ENCODE measurements at places on chromosomes 5 and 9.

- no peak for DNase-seq
Observed at GRCh38 chr5:75052192-75053053, at the start of gene GCNT4. GCNT4 (minus strand) TSS chr5:75052558; CDS start chr5:75030037, 22,521 bp downstream.

- no peak for DNase-seq
Observed at GRCh38 chr5:102077920-102078319, 218.2 kb downstream of the SLCO4C1 start.

DNA sequence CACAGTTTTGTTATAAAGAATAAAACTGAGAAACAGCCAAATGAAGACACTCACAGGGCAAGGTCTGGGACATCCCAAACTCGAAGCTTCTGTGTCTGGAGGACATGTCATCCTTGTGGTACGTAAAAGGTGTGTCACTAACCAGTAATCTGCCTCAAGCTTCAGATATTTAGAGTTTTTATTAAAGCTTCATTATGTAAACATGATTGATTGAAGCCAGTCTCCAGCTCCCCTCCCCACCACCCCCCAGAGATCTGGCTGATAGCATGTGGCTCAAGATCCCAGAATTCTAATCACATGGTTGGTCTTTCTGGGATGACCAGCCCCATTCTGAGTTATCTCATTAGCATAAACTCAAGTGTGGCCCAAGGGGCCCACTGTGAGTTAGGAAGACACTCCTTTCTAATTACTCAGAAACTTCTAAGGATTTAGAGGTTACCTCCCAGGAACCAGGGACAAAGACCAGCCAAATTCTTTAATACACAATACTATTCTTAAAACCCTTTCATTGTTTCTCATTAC is 31.4 kb upstream of the ERAP1 start:
- DNase-seq, result no peak

DNA sequence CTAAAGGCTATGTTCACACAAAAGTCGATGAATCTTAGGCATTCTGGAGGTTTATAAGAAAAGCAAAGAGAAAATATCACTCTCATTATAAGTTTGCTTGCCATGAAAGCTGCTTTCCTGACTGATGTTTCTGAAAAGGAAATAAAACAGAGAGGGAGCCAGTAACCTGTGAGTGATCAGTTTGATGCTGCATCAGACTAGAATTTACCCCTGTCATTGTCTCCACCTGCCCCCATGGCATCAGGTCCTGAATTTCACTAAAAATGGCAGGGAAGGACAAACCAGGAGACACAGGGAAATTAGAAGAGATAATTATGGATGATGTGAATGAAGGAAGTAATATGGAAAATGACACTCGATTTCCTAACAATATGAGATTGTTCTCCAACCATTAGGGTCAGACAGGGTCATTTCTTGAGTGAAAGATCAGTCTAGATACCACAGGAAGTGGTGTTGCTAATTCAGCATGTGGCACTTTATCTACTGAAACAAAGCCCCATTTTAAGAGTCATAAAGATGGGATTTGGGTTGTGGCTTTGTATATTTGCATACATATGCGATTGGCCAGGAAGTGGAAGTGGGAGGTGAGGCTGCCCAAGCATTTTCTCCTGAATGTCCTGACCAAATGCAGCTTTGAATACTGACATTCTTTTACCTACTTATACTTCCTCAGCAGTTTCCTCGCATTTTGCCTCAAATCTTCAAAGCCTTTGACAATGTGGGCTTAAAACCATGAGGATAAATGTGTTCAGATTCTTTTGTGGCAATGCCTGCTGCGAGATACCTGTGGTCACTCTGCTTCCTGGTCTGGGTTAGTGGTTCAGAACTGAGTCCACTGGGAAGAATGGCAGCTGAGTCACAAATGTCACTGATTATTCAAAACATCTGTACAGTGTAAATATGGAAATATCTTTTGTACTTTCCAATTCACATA is 29.7 kb downstream of the MEGF10 start:
- no peak for DNase-seq

DNA sequence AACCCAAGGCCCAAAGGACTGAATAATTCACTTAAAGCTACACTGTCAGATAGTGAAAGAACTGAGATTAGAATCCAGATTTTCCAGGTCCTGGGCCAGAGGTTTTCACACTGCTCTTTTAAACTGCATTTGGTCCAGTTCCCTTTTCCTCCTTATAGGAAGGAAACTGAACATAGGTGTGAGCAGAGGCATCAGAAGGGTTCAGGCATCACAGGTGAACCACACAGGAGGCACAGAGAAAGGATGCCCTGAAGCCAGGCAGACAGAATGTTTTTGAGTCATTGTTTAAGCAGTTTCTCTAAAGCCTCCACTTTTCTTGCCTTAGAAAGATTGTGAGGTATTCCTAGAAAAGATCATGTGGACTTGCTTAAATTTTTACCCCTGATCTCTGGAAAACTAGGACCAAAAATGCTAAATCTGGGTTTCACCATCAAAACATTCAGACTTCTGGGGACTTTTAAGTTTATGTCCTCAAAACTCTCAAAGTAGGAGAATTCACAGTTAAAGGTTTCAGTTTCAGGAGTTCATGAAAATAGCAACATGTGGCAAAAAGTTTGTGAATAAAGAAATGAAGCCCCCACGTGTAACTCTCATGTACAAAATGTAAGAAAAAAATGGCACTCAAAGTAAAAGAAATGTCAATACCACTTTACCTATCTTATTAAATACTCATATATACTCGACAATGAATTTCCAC is 386.1 kb downstream of the NTRK2 start:
- DNase-seq, result no peak

DNA sequence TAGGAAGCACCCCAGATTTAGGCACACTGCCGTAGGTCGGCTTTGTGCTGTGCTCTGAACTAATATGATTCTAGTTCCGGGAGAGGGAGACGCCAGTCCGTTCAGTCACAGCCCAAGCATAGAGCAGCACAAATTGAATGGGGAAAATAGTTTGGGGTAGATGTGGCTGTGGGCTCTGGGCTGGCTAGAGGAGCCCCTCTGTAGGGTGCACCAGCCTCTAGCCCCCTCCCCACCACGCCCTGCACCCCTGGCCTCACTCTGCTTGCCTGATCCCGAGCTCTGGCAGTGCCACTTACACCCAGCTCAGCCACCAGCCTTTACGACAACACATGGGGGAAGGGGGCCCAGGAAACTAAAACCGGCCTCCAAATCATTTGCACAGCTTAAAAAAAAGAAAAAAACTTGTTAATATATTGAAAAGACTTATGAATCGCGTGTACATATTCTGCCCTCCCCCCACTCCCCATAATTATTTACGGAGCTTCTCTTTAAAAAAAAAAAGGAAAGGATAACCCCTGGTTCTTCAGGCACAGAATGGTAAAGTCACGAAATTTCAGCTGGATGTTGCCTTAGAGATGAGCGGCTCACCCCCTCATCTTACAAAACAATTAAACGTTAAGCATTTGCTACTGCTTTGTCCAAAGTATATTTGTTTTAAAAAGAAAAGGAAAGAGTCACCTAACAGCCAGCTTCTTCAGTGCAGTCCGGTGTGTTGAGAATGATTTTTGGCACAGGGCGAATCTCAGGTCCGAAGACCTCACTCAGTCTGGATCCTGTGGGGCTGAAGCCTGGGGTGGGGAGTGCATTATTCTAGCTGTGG is 3.5 kb downstream of the LMX1B start:
- DNase-seq, result no peak

Measured in esophagus squamous epithelium (tissue), 5 donors.